ENCODE measurements at places on chromosomes 6 and 20.

GRCh38 chr20:25194333-25194972 is 1.1 kb upstream of the ENTPD6 start:
- DNase-seq: no peak

DNA sequence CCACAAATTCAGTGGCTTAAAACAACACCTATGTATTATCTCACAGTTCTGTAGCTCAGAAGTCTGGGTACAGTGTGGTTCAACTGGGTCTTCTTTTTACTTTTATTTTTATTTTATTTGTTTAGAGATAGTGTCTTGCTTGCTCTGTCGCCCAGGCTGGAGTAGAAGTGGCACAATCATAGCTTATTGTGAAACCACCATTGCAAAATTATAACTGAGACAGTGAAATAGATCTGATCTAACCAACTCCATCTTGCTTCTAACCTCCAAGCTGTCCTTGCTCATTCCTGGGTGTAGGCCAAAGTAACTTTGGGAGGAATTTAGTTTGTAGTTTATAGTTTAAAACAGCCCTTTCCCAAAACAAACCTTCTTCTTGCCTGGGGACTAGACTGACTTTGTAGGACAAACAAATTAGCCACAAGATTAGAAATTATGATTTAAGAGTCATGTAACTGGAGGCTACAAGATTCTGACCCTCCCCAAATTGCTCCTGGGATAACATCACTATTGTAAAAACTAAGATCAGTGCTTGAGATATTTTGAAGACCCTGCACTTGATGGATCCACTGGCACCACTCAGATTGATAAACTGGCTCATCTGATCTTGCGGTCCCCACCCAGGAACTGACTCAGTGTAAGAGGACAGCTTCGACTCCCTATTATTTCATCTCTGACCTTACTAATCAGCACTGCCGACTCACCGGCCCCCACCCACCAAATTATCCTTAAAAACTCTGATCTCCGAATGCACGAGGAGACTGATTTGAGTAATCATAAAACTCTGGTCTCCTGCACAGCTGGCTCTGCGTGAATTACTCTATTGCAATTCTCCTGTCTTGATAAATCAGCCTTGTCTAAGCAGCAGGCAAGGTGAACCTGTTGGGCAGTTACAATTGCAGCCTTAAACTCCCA is 193.4 kb upstream of the CDYL start:
- DNase-seq: no peak

- DNase-seq: no peak
Observed at GRCh38 chr20:48416002-48416401, 411.8 kb downstream of the PREX1 start.

DNA sequence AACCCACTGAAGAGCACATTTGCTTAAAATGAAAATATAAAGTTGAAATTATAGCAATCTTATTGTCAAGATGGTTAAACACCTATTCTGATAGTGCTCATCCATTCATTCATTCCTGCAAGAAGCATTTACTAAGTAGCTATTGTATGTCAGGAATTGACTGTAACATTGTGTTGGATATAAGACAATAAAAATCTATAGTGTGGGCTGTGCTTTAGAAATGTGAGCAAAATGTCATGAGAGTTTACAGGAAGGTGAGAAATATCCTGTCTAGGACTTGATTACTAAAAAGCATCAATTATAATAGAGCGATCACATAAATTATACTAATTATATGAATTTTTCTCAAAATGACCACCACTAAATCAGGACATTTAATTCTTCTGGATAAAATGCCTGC is 123.0 kb downstream of the HAO1 start:
- DNase-seq: no peak

- DNase-seq: no peak
Observed at GRCh38 chr6:107805504-107805903, 18.6 kb downstream of the SCML4 start.

- DNase-seq: no peak
Observed at GRCh38 chr6:57075092-57075491, 14.9 kb upstream of the ZNF451 start.

DNA sequence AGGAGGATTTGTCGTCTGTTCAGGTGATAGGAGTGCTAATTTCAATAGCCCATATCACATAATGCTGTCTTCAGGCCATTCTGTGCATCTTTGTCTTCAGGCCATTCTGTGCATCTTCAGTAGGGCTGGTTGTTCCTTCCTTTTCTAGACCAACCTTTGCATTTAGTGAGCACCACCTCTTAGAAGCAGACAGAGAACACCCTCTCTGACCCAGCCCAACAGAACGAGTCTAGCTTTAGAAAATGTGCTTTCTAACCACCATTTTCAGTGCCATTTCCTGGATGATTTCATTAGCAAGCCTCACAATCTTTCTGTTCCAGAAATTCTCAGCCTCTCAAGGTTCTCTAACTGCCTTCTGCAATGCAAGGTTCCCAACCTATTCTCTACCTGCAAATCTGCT is 215.3 kb upstream of the KCNQ5 start:
- DNase-seq: no peak

GRCh38 chr20:39871013-39871412 is 818.0 kb downstream of the MAFB start:
- no peak for DNase-seq

- DNase-seq: no peak
Observed at GRCh38 chr6:15689586-15690482, 27.0 kb upstream of the DTNBP1 start.

- no peak for DNase-seq
Observed at GRCh38 chr6:90343576-90343975, 46.9 kb upstream of the BACH2 start.

DNA sequence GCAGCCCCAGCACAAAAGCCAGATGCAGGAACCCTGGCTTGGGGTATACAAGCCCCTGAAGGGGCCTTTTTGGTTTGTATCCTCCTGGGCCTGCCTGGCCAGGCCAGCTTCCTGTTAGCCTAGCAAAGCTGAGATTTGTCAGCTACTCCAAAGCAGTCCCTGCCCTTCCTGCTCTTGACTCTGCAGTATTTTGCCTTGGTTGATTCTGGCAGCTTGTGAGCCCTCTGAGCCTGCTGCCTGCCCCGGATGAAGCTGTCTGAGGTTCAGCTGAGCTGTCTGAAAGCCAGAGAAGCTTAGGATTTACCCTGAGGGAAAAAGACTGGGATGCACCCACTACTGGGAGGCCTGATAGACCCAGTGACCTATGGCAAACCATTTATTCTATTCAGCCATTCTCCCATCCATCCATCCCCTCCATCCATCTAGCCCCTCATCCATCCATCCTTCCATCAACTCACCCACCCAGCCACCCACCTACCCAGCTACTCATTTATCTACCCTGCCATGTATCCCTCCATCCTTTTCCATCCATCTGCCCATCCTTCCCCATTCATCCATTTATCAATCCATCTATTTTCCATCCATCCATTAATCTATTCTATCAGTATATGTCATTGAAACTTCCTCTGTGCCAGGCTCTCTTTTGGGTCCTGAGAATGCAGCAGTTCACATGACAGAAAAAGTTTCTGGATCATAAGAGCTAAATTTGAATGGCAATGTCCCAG is 307.5 kb downstream of the DHX35 start:
- DNase-seq: no peak

GRCh38 chr6:72676995-72677394 is 55.1 kb downstream of the KCNQ5 start:
- DNase-seq: no peak

GRCh38 chr20:14696478-14696877 is 359.1 kb upstream of the FLRT3 start:
- no peak for DNase-seq

- DNase-seq: no peak
Observed at GRCh38 chr6:119348748-119349360, 707 bp downstream of the MAN1A1 start.

DNA sequence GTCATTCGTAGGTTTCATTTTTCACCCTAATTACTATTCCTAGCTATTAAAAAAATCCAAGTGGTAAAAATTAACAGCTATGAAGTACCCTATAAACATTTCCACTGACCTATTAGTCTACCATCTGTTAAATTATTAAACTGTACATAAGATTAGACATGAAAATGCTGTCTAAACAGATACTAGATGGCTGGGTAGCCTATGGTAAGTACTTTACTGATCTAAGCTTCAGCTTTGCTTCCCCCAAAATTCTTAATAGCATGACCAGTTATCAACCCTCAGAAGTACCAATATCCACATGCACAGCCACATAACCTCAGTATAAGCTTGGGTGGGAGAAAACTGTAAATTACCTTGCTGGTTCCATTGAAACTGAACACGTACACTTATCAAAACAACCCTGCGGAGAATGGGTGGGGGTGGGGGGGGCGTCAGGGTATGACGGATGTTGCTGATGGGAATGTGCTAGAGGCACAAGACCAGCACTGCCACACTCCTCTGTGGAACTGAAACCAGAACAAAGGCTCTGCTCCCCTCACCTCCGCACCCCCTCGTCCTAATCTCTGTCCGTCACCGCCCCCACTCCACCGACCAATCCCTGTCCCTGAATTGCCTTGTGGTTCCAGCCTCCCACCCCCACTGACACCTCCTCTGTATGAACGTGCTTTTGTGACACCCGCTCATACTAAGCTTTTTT is 45.3 kb downstream of the B4GALT5 start:
- DNase-seq: no peak

GRCh38 chr20:48141660-48142515 is 356.6 kb upstream of the SULF2 start:
- no peak for DNase-seq

- no peak for DNase-seq
Observed at GRCh38 chr6:138035070-138035469, 72.1 kb downstream of the PERP start.

GRCh38 chr20:7977709-7978108 is 37.5 kb upstream of the HAO1 start:
- no peak for DNase-seq

- DNase-seq: no peak
Observed at GRCh38 chr20:50561379-50562078, 51.3 kb downstream of the PTPN1 start.

DNA sequence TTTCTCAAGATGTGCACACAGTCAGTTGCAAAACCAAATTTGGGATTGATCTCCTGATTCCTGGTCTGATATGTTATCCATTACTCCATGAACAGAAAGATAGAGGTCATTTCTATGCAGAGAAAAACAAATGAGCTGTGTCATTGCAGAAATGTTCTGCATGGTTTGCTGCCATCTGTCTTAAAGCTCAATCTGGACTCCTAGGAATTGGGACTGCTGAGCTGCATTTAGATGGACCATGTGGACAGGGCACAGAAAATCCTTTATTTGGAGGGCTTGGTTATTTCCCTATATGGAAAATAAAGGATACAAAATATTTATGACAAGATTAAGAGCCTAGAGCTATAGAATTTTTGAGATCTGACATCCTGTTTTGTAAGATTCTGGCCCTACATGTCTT is 91.3 kb downstream of the ADGRB3 start:
- DNase-seq: no peak

DNA sequence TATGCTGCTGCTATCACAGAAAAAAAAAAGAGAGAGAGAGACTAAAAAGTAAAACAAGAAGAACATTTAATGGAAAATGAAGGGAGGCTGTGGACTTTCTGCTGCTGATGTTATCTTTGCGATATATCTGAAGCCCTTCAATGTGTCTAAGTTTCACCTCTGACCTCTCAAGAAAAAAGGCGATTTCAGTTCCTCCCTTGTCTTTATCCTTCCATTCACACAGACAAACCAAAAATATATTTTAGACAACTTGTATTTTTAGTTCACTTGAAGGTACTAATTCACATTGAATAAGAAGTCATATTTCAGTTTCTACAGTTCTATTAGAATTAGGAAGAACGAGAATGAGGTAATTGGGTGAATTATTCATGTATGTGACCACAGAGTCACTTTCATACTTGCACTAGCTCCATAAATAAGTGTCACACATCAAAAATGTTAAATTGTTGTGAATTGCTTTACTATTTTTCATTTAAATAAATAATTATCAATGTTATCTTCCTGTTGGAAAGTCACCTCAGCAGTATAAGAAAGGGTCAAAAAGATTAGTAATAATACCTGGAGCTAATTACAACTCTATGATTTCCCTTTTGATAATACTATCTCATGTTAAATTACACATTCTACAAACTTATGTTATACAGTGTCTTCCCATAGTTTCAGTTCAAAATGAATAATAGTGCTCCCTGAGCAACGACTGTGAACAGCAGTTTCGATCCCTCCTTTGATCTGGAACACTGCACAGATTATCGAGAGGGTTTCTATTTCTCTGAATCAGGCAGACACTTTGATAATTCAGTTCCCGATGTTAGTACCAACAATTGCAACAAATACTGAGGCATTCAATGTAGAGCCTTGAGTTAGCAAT is 85.2 kb upstream of the PLCB4 start:
- no peak for DNase-seq

GRCh38 chr6:82646231-82646615 is 282.6 kb downstream of the TPBG start:
- DNase-seq: no peak

- DNase-seq: no peak
Observed at GRCh38 chr20:47428164-47428563, 71.7 kb upstream of the ZMYND8 start.

DNA sequence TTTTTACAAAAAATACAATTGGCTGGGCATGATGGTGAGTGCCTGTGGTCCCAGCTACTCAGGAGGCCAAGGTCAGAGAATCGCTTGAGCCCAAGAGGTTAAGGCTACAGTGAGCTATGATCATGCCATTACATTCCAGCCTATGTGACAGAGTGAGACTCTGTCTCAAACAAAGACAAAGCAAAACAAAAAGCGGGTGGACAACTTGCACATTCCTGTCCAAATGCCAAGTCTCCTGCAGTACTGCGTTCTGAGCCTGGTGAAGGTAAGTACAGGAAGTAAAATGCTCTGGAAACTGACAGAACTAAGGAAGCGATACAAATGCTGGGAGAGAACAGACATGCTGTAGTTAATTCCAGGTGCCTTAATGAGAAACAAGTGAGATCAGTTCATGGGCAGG is 20.4 kb upstream of the TMEM242 start:
- DNase-seq: no peak

- no peak for DNase-seq
Observed at GRCh38 chr20:5592823-5593739, 157.1 kb upstream of the SHLD1 start.

DNA sequence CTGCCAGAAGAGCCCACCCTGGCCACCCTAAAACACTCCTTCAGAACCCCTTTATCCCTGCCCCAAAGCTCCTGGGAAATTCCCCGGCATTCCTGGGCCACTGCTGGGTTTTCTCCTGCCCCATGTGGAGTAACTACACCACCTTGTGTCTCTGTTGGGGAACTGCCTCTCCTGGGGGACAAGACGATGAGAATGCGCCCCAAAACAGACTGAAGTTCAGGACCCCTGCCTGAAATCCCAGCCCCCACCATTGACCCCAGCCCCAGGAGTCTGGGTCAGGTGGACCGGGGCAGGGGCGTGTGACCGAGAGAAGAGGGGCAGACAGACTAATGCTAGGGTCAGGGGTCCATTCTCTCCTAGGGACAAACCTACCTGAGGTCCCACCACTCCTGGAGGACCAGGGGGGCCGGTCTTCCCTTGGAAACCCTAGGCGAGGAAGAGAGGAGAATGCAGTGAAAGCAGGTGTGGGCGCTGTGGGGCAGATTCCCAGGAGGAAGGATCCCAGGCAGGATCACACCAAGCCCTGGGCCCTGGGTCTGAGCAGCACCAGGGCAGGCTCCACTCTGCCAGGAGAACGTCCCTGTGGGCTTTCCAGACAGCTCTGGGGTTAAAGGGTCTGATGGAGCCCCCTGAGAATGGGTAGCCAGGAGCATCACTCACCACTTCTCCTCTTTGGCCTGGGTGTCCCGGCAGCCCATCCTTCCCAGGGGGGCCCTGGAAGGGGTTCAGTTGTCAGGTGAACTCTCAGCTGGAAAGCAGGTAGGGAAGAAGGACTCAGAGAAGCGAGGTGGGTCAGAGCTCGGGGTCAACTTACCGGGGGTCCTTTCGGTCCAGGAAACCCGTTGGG is 19.4 kb downstream of the COL11A2 start:
- no peak for DNase-seq

- no peak for DNase-seq
Observed at GRCh38 chr6:137737836-137738596, 129.0 kb upstream of the TNFAIP3 start.

Measured in hippocampal formation (tissue), 2 donors.